ENCODE measurements at places on chromosomes 7 and 10.
A peak's percentile ranks its signal among the peaks of the same experiment; 100 is the strongest.

- no peak for DNase-seq
Measured at GRCh38 chr10:95309958-95310357, 19.2 kb upstream of the PDLIM1 start.

DNA sequence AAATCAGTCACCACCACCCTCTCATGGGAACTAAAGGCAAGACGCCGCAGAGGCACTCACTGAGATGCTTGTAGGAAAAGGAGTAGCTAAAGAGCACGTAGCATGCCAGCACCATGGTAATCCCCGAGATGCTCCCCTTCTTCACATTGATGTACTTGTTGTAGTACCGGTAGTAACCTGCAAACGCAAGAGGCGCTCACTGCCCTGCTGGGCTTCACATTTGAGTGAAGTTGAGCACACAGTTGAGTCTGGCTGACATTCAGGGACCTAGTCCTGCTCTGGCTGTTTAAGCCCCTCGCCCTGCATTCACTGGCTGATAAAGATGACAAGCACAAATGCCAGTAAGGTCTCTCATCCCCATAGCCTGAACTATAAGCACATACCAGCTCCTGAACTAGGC, 6.9 kb downstream of the ATP5MF start:
- DNase-seq, result no peak

- no peak for DNase-seq
Measured at GRCh38 chr10:35040760-35041501, 49.2 kb downstream of the CUL2 start.

GRCh38 chr10:17029239-17029580, 100.4 kb downstream of the CUBN start:
- no peak for DNase-seq

DNA sequence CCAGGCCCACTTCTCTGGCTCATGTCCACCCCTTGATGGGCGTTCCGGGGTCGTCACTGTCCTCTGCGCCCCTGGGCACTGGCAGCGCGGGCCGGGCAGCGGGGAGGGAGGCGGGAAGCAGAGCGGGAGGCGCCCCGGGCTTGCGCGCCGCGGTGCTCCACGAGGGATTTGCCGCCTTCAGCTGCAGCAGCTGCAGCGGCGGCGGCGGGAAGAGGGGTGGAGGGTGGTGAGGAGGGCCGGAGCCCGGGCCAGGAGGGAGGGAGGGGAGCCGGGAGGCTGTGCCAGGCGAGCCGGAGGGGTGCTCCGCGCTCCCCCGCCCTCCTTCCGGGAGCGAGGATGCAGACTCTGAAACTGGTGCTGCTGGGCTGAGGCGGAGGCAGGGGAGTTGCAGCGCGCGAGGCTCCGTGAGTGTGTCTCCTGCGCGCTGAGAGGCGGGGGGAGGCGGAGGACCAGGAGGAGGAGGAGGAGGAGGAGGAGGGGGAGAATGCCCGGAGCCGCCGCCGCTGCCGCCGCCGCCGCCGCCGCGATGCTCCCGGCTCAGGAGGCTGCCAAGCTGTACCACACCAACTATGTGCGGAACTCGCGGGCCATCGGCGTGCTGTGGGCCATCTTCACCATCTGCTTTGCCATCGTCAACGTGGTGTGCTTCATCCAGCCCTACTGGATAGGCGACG, at the start of gene LHFPL3:
TSS of gene LHFPL3 (plus strand) at position 308 of the 674 bp plus-strand sequence.
- no peak for DNase-seq

- no peak for DNase-seq
Measured at GRCh38 chr7:151839451-151839921, 37.4 kb downstream of the PRKAG2 start.

- DNase-seq, result no peak
Measured at GRCh38 chr7:111823826-111824225, 261.5 kb upstream of the IMMP2L start.

GRCh38 chr10:27223964-27224363, 16.6 kb downstream of the ACBD5 start:
- no peak for DNase-seq

DNA sequence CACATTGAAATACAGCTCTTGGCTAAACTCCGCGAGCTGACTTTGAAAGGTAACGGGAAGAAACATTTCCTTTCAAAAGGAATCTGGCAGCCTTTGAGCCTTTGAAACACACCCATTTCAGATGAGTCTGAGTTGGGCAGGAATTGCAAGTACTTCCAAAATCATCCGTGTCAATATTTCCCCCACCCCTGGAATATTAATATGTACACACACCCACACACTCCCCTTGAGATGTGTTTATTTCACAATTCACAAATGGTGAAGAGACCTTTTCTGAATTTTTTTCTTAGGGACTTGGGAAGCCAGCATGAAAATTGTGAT, 438.7 kb upstream of the NRP1 start:
- no peak for DNase-seq

DNA sequence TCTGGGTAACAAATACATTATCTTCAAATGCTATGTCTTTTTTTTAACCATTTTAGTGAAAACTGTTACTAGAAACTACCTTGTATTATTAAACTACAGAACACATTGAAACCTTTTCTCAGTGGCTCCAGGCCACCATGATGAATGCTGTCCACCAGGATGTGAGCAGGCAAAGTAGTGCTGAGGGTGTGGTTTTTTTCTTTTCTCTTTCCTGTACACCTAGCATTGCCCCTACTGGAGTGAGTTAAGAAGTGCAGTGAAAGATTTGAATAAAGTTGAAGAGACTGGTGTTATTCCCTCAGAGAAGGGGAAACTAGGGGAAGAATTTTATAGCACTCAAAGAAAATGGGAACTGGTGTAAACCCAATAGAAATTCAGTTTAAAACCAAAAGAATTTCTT, 120.0 kb upstream of the SAMD8 start:
- DNase-seq, result no peak

DNA sequence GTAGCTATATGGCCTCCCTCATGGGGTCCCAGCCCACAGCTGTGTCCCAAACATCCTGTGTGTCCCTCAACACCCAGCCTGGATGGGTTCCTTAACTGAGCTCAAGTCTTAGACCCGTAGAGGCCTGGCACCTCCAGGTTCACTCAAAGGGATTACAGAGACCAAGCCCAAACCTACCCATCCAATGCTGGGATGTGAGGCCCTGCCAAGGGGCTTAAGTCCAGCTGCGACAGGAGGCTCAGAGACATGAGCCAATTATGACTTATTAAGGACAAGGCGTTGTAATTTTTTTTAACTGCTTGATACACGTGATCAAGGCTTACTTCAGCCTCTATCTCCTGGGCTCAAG, 105.6 kb upstream of the RET start:
- DNase-seq, result no peak

- no peak for DNase-seq
Measured at GRCh38 chr7:121797657-121798452, 75.1 kb upstream of the PTPRZ1 start.

GRCh38 chr7:116571037-116571436, 46.2 kb downstream of the CAV1 start:
- no peak for DNase-seq

GRCh38 chr7:150982351-150982750, 4.2 kb upstream of the KCNH2 start:
- no peak for DNase-seq

DNA sequence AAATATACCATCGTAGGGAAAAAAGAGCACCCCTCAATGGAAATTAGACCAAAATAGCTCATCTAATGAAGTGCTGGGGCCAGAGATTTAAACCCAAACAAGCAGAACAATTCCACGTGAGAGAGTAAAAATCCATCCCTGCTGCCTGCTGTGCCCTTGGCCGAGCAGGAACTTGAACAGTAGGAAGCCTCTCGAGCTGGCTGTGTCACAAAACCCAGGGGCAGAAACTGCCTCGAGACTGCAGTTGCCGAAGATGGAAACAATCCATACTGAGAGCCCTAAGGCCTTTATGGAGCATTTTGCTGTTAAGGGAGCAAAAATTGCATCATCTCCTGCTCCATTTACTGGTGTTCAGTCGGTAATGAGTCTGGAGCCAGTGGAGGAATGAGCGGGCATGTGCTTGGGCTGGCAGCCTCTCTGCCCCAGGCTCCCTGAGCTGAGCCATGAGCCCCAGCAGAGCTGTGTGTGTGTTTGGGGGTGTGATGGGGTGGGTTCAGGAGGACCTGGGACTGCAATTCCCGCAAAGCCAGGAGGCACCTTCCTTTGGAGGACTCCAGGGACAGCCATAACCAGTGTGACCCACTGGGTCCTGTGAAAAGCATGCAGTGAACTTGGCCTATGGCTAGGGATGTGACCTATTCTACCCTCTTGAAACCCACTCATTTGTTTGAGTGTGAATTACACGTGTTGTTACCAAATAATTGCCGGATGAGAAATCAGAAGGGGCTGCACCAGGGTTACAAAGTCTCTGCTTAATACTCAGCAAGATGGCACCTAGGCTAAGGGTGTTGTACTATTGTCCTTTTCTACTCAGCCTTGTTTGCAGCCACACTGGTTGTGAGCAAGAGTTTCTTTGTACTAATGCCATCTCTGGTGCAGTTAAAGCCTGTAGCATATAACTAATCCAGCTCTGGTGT, 58.3 kb downstream of the CDHR3 start:
- DNase-seq, result no peak

DNA sequence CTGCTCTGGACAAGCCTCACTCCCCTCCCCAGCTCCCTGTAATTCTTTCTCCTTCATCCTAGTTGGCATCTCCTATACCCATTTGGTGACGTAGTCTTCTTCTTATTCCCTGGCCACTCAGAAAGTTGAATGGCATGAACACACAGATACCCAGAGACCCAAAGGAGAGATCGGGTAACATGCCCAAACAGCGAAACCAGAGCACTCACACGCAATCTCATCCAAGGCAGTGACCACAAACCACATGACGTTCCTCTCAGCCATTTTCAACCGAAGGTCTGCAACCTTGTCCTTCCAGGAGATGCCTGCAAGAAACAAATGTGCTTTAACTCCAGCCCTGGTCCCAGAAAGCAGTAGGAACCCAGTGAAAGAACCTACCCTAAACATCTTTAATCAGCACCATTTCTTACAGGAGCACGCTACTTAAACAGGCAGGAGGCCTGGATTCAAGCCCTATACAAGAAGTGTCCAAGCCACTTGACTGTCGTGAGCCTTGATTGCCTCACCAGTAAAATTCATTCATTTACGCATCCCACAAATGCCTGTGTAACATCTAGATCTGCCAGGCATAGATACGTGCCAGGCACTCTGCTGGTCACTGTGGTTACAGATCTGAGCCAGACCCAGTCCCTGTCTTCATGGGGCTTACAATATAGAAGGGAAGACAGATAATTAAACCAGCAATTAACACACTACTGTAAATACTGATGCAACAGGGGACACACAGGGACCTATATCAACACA, 37.1 kb downstream of the XPNPEP1 start:
- peak; percentile 42 for DNase-seq

DNA sequence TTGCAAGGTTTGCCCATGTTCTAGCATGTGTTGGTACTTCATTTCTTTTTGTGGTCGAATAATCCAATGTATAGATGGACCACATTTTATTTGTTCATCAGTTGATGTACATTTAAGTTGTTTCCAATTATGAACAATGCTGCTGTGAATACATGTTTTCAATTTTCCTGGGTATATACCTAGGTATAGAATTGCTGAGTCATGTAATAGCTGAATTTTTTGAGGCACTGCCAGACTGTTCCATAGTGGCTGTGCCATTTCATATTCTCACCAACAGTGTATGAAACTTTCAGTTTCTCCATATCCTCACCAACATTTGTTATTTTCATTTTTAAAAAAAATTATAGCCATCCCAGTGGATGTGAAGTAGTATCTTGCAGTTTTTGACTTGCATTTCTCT, 90.5 kb downstream of the EZH2 start:
- DNase-seq, result no peak

GRCh38 chr7:13829914-13830900, 159.3 kb downstream of the ETV1 start:
- DNase-seq, result no peak

DNA sequence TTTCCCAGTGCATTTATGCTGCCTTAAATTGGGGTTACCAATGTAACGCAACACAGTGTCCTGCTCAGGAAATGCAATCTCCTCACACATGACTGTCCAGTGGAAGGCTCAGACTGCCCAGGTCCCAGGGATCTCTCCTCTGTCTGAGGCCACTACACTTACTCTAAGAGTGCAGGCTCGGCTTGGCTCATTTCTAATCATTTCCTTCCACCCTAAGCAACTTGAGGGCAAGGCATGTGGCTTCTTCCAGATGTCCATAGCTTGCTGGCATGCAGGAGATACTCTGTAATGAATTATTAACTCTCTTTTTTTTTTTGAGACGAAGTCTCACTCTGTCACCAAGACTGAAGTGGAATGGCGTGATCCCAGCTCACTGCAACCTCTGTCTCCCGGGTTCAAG, 23.7 kb downstream of the PLAC9 start:
- DNase-seq, result no peak

- no peak for DNase-seq
Measured at GRCh38 chr7:155567646-155568332, 21.4 kb upstream of the CNPY1 start.

DNA sequence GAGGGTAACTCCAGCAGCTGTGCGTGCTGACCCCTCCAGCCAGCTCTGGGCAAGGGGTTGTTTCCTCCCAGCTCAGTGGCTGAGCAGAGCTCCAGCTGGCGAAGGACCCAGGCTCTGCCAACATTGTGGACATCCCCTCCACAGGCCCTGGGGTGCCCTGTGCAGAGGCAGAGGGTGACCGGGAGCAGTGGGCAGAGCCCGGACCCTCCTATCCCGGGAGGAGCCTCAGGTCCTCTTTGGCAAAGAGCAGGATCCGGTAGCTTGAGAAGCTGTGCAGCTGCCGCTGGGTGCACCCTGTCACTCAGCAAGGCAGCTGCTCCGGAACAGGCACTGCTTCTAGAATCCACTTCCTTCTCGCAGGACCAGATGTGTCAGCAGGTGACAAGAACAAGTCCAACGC, 175.9 kb downstream of the EBF3 start:
- DNase-seq, result no peak

DNA sequence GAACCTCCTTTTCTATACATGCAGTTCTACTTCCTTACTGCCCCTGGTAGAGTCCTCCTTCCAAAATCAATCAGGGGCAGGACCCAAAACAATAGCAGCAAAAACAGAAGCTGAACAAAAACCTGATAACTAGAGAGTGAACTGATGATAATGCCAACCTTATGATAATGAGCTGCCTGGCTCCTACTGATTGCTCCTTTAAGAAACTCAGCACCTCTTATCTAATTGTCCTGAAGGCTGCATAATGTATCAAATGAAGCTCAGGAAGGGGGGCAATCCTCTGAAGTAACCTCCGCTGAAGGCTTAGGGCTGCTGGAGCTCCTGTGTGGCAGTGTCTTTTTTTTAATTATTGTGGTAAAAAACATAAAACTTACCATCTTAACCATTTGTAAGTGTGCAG, 257.0 kb downstream of the PHTF2 start:
- no peak for DNase-seq

DNA sequence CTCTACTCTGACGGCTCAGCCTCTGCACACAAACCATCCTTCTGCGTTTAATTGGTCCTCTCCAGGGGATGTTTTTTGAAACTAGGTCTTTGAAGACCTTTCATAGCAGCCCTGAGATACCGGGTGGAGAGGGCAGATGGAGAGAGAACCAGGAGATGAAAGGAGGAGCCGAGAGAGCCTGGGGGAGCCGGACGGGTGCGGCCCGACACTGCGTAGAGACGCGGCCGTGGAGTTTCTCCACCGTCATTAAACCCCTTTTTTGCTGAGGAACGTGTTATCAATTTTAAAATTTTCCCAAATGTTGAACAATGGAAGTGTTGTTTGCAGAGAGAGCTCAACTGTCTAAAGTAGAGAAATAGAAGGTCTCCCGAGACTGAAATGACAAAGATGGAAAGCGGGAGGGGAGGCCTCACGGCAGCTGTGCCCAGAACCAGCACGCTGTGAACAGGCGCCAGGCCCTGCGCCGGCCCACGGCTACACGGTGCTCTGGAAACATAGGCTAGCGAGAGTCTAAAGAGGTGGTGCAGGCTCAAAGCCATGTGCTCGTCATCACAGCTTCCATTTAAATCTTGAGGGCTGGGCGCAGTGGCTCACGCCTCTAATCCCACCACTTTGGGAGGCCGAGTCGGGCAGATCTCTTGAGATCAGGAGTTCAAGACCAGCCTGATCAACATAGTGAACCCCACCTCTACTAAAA, 307.0 kb downstream of the PTPRN2 start:
- DNase-seq, result no peak
